ENCODE measurements at places on chromosomes 11 and 22.

- peak; percentile 65 for DNase-seq
These were observed 51.8 kb downstream of the OTOG start for GRCh38 chr11:17598700-17599459.

- no peak for DNase-seq
These were observed 39.9 kb upstream of the PHF21A start for GRCh38 chr11:46161201-46161600.

GRCh38 chr11:126082251-126083109 lies 19.8 kb upstream of the CDON start:
- no peak for DNase-seq

DNA sequence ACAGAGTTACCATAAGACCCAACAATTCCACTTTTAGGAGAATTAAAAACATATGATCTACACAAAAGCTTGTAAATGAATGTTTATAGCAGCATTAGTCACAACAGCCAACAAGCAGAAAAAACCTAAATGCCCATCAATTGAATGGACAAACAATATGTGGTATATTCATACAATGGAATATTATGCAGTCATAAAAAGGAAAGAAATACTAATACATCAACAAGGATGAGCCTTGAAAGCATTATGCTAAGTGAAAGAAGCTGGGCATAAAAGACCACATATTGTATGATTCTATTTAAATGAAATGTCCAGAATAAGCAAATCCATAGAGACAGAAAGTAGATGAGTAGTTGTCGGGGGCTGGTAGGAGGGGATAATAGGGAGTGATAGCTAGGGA lies 5.0 kb downstream of the MPZL2 start:
- no peak for DNase-seq

DNA sequence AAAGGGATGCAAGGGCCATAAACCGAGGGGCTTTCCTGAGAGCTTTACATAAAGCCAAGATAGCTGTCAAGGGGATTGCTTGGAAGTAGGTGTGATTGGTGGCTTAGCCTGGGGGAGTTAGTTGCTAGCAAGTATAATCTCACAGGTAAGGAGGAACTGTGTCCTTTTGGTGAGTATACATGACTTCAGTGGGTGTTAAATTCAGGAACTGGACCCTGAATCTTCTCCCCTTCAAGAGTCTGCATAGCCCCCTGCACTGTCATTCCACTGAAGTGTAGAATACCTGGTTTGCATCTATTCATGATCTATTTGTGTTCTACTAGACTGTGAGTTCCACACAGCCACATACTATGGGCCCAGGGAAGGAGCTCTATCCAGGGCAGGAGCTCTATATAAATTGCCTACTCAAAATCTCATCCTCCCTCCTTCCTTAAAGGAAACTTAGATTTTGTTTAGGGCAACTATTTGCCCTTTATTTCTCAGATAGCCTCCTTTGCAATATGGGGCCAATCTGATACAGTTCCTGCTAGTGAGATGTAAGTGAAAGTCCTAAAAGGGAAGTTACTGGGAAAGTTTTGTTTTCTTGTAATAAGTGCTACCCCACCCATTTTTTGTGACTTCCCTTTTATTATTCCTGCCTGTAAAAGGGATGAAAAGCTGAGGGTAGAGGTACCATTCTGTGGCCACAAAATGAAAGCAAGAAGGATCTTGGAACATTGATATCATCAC lies 120.5 kb downstream of the PGR start:
- no peak for DNase-seq

DNA sequence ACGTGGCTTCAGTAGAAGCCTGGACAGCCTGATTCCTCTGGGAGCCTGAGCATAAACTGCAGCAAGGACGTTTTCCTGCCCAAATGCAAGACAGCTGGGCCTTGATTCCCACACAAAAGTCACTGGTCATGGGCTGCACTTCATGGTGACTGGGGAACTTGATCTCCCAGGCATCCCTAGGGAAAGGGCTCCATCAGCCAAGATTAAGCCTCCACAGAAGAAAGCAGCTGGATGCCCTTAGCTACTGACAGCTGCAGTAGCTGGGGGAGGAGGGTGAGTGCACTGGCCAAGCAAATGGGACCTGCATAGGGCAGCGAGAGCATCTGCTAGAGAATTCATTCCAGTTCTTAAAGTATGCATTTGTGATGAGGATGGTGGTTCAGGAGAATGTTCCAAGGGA lies 267.4 kb upstream of the ISX start:
- DNase-seq: no peak

DNA sequence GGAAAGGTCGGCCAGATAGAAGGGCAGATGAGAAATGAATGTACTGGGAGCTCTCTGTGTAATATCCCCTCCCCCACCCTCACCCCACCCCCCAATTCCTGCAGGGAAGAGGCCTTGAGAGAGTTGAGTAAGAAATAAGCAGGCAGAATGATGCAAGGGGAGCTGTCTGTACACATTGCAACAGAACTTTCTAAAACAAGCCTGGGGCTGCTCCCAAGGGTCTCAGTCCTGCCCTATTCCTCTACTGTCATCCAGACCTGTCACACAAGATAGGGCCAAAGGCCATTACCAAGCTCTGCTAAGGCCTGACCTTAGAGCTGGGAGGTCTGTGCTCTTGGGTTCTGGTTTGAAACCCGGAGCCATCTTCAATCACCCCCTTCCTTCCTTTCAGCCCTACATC lies 5.7 kb upstream of the DGAT2 start:
- no peak for DNase-seq

DNA sequence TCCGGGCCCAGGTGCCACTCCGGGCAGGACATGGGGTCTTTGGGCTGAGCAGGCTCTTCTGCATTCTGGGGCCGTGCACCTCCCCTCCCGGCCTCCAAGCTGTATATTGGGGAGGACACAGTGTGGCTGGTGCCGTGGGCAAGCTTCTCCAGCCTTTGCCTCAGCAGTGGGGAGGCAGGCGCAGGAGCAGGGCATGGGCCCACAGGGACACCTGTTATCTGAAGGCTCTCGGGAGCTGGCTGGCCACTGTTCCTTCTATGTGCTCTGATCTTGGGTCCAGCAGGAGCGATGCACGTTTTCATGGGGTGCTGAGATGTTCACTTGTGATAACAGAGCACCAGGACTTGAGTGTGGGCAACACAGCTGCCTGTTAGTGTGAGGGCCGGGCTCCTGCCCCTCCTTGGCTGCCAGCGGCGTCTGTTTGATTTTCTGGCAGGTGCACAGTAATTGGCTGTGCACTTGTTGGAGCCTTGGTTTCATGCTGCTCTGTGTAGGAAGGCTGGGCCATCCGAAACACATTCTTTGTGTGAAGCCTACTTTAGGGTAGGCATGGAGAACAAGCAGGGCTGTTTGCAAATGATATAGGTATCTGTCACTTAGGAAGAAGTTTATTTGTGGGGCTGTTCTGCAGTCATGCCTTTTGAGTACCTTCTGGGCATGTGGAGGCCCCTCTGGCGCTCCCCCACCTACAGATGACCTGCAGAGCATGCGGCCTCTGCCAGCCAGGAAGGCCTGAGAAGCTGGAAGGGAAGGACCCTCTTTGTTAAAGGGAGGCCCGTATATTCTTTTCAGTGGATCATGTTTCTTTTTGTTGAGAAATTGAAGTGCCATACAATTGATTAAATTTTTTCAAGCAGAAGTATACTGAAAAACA lies 201.5 kb downstream of the TBC1D22A start:
- no peak for DNase-seq

DNA sequence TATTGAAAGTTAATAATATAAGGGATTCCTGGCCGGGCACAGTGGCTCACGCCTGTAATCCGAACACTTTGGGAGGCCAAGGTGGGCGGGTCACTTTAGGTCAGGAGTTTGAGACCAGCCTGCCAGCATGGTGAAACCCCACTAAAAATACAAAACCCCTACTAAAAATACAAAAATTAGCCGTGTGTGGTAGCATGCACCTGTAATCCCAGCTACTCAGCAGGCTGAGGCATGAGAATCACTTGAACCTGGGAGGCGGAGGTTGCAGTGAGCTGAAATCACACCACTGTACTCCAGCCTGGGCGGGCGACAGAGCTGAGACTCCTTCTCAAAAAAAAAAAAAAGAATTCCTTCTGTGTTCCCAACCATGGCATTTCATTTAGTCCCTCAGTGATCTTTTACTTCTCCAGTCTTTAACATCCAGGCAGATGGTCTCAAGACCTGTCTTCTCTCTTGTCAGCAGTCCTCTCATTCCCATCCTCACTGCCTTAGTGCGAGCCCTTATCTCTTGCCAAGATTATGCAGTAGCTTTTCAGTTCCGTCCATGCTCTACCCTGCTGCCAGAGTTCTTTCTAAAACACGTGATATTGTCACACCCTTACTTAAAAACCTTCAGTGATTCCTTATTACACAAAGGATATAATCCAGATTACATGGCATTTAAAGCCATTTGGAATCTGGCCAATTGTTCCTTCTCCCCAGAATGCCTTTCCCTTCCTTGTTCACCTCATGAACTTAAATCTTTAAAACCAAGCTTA lies 17.9 kb downstream of the RTN3 start:
- no peak for DNase-seq

- DNase-seq: no peak
These were observed 230.1 kb upstream of the DDI1 start for GRCh38 chr11:103806130-103806895.

DNA sequence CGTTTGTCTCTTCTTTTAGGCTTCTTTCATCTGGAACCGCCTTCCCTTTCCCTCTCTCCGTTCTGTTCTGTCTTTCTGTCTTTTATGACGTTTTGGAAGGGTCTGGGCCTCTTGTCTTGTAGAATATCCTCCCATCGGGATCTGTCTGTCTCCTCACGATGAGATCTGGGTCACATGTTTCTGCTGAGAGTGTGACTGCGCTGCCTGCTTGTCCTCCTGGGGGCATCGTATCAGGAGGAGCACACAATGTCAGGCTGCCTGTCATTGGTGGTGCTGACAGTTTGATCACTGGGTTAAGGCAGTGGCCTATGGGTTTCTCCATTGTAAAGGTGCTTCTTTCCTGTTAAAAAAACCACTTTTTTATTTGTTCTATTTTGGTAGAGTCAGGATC lies 60.4 kb upstream of the PARVG start:
- DNase-seq: no peak

Data from right atrium auricular region (tissue), 2 donors.